Astrocyte of the spinal cord (primary cell): ENCODE measurements at places on chromosomes 3 and 15.

DNA sequence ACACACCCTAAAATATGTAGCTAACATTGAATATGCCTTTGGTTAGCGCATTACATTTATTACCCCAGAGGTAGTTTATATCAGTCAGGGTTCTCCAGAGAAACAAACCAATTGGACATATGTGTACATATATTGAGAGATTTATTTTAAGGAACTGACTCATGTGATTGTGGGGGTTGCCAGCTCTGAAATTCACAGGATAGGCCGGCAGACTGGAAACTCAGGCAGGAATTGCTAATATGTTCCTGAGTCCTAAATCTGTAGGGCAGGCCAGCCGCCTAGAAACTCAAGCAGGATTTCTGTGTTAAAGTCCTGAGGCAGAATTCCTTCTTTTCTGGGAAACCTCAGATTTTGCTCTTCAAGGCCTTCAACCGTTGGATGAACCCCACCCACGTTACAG is 189.7 kb downstream of the CDIN1 start:
- peak; percentile 28 for DNase-seq

- DNase-seq: peak; percentile 58
These were observed 711.0 kb downstream of the MECOM start for GRCh38 chr3:168952551-168952950.

DNA sequence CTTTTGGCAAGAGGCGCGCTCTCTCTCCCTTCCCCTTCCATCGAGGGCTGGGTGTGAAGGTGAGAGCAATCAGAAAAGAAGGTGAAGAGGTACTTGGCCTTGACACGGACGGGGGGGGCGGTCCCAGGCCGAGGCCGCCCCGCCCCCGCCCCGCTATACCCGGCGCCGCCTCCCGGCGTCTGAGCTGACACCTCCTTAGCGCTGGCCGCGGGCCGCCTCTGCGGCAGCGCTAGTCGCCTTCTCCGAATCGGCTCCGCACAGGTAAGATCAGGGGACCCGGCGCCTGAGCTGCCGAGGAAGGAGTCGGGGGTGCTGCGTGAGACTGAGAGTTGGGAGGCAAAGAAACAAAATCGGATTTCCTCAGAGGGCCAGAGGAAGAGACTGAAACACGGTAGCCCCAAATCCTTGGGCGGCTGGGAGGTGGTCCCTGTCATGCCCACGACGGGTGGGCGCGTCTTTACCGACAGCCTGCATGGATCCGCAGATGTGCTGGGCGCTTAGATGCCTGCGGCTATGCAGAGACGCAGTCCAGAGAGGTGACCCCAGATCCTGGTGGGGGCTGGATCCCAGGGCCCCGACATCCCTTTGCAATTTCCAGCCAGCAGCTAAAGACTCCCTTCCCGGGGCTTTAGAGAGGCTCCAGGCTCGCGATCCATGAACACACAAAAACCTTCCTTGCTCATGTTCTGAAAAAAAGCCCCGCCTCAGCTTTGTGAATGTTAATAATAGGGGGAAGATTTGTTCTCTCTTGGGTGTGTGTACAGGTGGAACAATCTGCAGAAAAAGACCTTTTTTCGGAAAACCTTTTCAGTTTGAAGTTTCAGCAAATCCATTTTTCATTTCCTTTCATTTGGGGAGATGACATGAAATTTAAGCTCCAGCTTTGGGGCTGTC is at the start of gene ENTPD3:
Gene ENTPD3, plus strand, starts transcription at position 184 of the 894 bp plus-strand sequence. CDS start 874 bp downstream, outside the sequence.
- DNase-seq: no peak

GRCh38 chr15:59611276-59612260 is at the start of gene GCNT3:
TSS of gene GCNT3 (plus strand) at chr15:59611783. CDS start at chr15:59618239, 6,456 bp downstream.
- DNase-seq: peak; percentile 9

GRCh38 chr15:43989938-43990337 is 163.1 kb downstream of the WDR76 start:
- DNase-seq: no peak
